Body of pancreas (tissue), 4 donors: ENCODE measurements at places on chromosomes 1 and 21. TPM values are rescaled to one million over a fixed set of nuclear protein-coding genes. Genes with fewer than 3 reads are reported as not detected.

- H3K4me3 ChIP-seq = no peak overlapping the region
- H3K27ac ChIP-seq = no peak overlapping the region
- no peaks in the 10 kb centered on the region for H3K27me3 ChIP-seq
- H3K36me3 ChIP-seq = peaks cover 8% of the 10 kb centered on the region
These were observed 36.3 kb downstream of the GLMN start for GRCh38 chr1:92262516-92262915.

The C1orf116 gene
- 23.3 TPM for total RNA-seq

The VTCN1 gene
- total RNA-seq = 20.4 TPM

The CHAF1B gene
- total RNA-seq = 6.3 TPM

GRCh38 chr1:46477153-46477929, 12.3 kb upstream of the DMBX1 start:
- H3K27ac ChIP-seq = no peak overlapping the region
- H3K27me3 ChIP-seq = no peaks in the 10 kb centered on the region
- H3K4me1 ChIP-seq = no peaks in the 10 kb centered on the region

- H3K27ac ChIP-seq = no peak overlapping the region
- no peak for DNase-seq
- no peak overlapping the region for H3K4me3 ChIP-seq
- no peaks in the 10 kb centered on the region for H3K27me3 ChIP-seq
These were observed 163.9 kb upstream of the DPT start for GRCh38 chr1:168892931-168893330.
